ENCODE measurements at places on chromosomes 7 and 10.

- DNase-seq: peak; percentile 75
These were observed 1.2 kb upstream of the LRMDA start for GRCh38 chr10:75430000-75430763.

DNA sequence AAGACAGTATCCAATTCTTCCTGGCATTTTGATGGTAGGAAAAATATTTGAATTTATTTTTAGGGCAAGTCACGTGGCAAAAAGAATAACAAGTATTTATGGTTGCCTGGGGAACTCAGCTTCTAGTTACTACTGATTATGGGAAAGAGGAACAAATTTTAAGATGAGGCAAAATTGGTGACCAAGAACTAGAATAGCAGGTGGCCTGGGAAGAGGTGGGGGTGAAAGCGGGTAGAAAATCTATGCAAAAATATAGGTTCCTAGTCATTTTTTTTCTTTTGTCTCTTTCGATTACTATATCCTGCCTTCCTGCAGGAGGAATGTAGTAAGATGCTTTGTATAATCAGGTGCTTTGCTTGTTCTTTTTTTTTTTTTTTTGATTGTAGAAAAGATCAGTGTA is 27.8 kb downstream of the ENTPD1 start:
- DNase-seq: peak; percentile 38

DNA sequence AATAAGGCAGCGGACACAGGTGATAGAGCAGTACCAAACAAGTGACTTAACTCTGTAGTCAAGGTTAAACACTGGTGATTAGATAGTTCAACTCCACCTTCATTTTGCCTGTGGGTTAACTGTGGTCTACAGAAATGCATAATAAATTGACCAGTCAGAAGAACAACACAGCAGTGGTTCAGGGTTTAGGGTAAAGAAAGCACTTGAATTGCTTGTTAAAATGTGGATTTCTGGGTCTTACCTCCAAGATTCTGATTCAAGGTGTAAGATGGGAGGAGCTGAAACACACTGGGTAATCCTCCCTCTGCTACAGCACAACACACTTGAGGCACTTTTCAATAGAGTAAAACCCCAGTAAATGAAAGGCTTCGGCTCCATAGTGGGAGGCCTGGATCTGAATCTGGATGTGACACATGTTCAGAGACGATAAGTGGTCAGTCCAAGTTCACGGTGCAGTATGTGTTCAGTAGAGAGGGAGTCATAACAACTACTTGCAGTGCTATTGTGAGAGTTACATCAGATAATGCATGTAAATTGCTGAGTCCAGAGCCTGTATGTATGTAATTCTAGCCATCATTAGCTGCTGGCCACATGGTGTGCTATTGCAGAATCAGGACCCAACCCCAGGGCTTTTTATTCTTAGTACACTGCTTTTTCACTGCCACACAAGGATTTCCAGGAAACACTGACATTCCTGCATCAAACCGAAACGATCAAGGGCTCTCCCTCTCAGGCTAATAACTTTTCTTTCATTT is 141.7 kb downstream of the SORCS1 start:
- DNase-seq: no peak

DNA sequence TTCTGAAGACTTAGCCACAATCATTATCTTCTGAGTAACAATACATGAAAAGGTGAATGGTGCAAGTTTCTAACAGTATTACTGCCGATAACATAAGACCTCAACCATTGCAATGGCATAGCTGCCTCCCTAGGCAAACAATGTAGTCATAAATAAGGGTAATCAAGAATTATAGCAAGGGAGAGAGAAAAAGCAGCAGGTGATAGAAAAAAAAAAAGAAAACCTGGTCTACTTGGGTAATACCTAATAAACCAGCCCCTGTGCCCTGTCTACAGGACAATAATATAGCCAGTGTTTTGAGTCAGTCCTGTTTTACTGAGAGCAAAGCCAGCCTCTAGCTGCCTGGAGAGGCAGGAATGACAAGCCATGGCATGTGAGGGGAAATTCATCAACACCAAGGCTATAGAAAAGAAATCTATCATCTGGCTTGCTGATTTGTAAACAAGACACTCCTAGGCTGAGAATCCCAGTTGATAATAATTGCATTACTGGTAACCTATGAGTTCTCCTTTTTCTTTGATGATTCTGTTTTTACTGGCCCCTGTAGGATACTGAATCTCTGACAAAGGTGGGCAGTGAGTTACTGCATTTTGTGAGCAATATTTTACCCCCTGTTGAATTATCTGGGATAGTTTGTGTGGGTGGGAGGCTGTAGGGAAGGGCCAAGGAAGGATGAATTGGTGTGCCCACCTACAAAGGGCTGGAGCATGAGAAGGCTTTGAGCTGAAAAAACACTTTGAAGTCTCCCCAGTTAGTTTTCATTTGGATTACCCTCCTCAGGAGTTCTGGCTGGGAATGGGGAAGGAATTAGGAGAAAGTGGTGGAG is 1.7 kb upstream of the WEE2 start:
- no peak for DNase-seq

DNA sequence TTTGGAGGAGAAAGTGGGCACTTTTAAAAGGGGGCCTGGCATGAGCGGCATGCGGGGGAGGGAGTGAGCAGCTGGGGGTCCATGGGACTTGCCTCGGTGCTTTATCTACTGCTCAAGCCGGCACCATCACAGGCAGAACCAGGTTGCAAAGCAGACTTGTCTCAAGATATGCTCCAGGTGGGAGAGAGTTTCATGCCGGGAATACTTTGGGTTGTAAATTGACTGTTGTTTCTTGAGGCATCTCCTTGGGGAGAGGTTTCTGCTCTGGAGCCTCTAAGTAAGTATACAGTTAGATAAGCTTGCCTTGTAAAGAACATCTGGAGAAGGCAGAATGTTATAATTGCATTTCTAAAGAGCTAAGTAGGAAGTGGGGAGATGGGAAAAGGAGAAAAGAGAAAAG is 42.8 kb upstream of the PRKCQ start:
- DNase-seq: no peak

- peak; percentile 2 for DNase-seq
These were observed 52.7 kb upstream of the DKK1 start for GRCh38 chr10:52261362-52261761.
